ENCODE measurements at places on chromosomes 2 and 18.

DNA sequence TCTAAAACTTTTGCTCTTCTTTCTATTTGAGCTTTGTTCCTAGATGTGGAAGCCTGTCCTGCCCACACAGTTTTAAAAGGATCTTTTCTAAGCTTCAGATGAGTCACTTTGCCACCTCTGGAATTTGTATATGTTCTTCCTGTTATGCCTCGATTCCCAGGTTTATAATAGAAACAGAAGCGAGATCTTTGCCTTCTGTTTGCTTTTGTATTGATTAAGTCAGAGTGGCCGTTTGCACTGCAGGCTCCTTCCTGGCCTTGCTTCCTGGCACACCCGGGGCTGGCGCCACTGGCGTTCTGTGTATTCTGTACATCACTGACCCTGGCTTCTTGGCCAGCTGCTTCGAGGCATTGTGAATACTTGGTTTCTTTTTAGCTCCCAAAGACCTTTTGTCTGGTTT lies 91.8 kb downstream of the MTCL1 start:
- no peak for DNase-seq

- DNase-seq, result no peak
Observed at GRCh38 chr2:177478907-177479306, 86.3 kb downstream of the AGPS start.

- DNase-seq, result no peak
Observed at GRCh38 chr2:103618112-103618511, 856.3 kb downstream of the TMEM182 start.

DNA sequence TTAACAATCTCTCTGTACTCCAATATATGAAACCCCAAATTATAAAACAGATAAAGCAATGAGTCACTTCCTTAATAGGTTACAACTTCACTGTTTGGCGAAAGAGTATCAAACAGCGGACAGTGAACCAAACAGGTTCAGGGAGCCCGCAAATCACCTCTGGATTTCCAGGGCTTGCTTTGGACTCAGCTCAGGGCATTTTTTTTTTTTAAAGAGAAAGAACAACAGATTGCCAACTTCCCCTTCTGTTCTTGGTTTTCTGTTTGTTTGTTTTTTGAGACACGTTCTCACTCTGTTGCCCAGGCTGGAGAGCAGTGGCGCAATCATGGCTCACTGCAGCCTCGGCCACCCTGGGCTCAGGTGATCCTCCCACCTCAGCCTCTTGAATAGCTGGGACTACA lies 52.7 kb downstream of the ABCB11 start:
- no peak for DNase-seq

- DNase-seq, result no peak
Observed at GRCh38 chr2:40419364-40419762, 32.5 kb downstream of the SLC8A1 start.

DNA sequence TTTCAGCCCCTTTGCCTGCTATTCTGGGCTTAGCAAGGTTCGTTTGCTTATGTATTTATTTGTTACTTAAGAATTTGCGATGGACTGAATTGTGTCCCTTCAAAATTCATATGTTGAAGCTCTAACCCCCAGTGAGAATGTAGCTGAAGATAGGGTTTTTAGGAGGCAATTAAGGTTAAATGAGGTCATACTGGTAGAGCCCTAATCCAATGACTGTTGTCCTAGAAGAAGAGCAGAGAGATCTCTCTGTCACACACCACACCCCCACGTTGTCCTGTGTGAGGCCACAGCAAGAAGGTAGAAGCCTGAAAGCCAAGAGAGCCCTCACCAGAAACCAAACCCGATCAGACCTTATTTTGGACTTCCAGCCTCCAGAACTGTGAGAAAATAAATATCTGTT lies 66.7 kb downstream of the KIAA1328 start:
- no peak for DNase-seq

DNA sequence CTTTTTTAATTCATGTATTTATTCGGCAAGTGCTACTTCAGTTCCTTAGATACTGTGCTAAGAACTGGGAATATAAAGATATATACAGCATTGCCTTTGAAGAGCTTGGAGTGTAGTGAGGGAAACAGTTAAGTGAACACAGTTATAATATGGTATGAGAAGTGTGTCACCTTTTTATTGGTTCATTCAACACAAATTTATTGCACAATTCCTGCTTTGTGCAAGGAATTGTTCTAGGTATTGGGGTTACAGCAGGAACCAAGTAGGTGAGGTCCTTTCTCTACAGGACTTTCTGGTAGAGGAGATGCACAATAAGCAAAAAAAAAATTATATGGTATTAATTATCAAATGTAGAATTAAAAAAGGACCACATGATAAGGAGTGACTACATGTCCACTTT lies 65.5 kb downstream of the MTX2 start:
- DNase-seq, result no peak

GRCh38 chr2:82526277-82526676 lies 1932.8 kb downstream of the SUCLG1 start:
- DNase-seq, result no peak

DNA sequence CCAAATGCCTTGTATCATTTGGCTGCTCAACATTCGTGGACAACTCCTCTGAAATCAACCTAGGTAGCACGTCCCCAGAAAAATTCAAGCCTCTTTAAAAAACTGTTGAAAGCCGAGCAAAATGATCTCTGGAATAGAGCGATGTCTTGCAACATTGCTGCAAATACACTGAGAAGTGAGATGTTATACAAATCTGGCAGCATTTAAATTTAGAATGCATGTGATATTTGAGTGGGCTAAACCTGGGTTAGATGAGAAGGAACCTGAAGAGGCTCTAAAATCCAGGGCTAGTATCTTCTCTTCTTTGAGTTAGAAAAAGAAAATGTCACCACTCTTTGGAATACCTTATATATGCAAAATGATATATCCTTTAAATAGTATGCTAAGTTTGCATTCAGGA lies 81.5 kb upstream of the ZBTB14 start:
- no peak for DNase-seq

GRCh38 chr2:183903026-183903425 lies 695.3 kb upstream of the ZNF804A start:
- no peak for DNase-seq

DNA sequence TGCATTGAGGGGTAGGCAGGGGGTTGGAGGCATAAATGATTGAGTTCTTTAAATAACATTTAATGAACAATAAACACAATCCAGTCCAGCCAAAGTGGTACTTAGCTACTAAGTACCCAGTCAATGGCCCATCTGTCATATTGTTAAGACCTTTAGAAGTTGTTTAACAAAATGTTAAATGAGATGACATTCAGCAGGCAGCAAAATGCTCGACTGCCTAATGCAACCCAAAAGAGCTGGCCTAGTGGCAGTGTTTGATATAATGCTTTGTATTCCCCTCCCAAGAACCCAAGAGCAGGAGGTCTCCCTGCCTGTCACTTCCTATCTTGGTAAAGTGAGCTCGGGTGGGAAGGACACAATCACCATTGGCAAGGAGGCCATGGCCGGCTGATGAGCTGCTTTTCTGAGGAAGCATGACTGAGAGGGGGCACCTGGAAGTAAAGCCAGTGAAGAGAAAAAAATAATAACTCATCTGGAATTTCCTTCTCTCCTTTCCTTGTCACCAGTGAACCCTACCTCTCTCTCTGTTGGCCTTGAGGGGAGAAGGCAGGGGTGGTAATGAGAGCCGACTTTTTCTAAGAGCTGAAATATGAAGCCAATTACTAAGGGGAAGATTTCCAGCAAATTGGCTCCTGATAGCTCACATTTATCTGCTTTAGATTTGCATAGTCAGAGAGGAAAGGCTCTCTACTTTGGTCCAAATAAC lies 140.6 kb downstream of the C1D start:
- no peak for DNase-seq

- no peak for DNase-seq
Observed at GRCh38 chr2:118102433-118103082, 14.3 kb downstream of the INSIG2 start.

DNA sequence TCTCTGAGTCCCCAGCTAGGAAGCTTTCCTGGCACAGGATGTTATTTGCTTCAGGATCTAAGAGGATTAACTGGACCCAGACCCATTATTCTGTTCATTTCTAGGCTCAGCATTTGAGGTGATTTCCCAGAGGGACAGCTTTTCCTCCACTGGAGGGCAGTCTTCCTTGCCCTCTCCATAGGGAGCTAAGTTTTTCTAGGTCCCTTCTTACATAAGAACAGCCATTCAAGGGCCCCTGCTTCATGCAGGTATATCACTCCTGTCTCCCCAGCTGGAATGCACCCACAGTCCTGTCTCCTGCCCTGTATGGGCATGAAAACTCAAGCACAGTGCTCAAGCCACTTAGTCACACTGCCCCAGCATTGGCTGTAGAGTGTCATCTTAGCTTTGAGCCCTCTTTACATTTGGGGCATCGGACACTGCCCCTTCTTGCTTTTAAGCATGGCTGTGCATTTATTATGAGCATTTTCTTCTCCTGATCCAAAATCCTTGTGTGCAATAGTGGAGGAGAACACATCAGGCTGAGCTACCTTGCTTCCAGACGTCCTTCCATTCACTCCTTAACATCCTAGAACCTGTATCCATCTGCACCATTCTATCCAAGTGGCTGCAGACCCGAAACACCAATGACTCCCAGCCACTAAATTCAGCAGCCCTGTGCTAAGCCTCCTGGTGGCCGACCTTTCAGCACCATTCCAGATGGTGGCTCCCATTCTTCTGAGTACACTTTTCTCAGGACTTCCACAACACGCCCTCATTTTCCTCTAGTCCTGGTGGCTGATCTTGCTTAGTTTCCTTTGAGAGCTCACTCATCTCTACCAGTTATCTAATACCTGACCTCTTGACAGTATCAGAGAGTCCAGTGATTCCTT lies 80.0 kb downstream of the COPS8 start:
- peak; percentile 54 for DNase-seq

DNA sequence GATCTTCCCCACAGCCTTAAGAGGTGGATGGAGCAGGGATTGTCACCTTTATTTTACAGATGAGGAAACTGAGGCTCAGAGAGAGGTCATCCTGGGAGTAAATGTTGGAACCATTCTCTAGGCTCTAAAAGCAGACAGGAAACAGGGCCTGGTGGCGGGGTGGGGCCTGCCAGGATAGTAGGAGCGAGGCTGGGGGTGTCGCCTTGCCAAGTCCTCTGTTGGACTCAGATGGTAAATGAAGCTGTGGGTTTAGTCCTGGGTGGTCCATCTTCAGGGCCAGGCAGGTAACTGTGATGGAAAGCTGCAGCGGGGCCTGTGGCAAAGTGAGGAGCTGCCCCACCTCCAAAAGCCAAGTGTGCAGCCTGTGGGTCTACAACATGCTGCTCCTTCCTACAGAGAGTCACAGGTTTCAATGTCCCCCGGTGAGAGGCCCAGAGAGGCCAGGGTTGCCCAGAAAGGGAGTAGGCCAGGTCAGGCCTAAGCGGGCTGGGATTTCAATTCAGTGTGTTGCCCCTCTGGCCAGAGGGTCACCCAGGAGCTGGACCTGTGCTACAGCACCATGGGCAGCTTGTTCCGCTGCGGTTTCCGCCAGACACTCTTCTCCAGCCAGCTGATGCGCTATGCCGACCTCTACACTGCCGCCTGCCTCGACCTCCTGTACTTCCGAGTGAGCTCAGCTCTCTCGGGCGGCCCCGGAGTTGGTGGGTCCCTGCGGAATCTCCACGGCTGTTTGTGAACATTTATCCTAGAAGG lies 6.6 kb downstream of the NT5DC4 start:
- no peak for DNase-seq

DNA sequence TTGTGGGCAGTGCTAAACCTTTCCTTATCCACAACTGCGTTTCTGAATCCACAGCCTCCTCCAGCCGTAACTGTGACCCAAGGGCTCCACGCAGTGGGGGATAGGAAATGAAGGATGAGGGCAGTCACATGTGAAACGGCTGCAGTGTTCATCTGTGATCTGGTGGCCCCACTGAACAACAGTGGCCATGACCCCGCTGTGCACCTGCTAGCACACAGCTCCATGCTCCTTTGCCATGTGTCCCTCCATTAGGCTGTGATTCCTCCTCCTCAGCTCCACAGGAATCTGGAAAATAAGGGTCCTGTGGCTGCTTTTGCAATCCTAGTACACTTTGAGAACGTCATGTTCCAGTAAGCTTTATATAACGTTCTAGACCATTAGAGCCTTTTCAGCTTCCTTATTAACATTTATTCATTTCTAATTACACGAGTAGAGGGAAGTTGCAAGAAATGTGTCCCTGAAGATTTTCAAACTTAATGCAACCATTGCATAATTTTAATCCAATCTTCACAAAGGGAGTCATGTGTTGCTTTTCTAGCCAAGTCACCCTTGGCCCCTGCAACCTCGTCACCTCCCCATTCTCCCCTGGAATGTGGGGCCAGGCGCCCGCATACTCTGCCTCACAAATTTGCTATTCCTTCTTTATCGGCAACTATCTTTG lies 7.1 kb upstream of the NAPG start:
- DNase-seq, result peak; percentile 73

DNA sequence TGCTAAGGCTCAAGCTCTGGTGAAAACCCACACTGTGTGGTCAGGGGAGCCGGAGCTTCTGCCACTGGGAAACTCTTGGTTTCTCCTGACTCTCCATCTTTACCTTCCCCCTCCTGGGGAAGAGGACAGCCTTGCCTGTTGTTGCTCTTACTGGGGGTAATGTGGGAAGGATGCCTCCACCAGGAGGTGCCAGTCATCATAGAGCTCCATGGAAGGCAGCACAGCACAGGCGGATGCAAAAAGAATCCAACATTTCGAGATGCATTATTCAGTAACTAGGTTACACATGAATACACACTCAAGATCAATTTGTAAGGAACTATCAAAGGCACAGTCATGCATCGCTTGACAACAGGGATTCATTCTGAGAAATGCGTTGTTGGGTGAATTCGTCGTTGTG lies 322.6 kb downstream of the AFF3 start:
- DNase-seq, result no peak

DNA sequence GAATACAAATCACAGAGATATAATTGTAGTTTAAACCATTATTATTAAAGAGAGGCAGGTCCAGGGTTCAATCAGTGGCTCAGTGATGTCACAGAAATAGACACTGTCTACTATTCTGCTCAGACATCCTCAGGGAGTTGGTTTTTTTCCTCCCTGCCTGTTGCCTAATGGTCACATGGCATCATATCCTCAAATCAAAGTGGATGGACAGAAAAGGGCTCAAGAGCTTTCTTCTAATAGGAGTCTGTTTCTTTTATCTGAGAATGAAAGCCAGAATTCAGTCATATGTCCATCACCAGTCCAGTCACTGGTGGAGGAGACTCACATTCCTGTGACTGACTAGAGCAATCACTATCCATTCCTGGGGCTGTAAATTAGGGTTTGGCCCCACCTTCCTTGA lies 27.9 kb upstream of the EPC2 start:
- DNase-seq, result no peak

- DNase-seq, result no peak
Observed at GRCh38 chr2:45330637-45331409, 280.2 kb downstream of the SRBD1 start.

- no peak for DNase-seq
Observed at GRCh38 chr2:200221055-200221955, 85.2 kb upstream of the SPATS2L start.

- no peak for DNase-seq
Observed at GRCh38 chr2:147681093-147681492, 163.7 kb upstream of the ACVR2A start.

DNA sequence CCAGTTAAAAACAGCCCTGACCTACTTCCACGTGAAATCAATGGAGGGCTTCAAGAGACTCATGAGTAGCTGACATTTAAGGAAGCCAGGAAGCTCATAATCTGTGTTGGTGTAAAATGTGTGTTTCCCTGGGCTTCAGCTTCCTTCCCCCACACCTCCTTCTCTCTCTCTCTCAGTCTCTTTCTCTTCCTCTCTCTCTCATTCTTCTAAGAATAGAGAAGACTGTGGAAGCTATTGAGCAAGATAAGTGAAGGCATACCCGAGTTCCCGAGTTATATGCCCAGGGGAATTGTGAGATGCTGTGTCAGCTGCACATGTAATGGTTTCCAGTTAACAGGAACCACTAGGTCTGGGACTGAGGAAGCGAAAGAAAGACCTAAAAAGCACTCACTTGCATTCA lies 199.4 kb downstream of the NYAP2 start:
- peak; percentile 19 for DNase-seq

GRCh38 chr2:62110415-62111025 lies 85.4 kb upstream of the B3GNT2 start:
- no peak for DNase-seq

Data from cardiac muscle cell (in vitro differentiated cells and primary cell).